Smooth muscle cell of bladder (primary cell): ENCODE measurements at places on chromosomes 3 and 15. TPM values are rescaled to one million over a fixed set of nuclear protein-coding genes. Genes with fewer than 3 reads are reported as not detected.

Gene IGSF11
- 0.09 and 0.14 TPM in 2 replicates for total RNA-seq

Gene ZKSCAN7
- 7.8 and 9.4 TPM in 2 replicates for total RNA-seq

Gene TM4SF18
- total RNA-seq: under 0.01 and 0.92 TPM in 2 replicates

Gene CHRD
- 1.4 and 1.9 TPM in 2 replicates for total RNA-seq

Gene FAM43A
- total RNA-seq: 20.3 and 21.7 TPM in 2 replicates

Gene TMCO5A
- total RNA-seq: not detected in 2 replicates

Gene ST3GAL6
- 4.8 and 15.6 TPM in 2 replicates for total RNA-seq

Gene TRH
- 0.37 TPM in 1 of 2 replicates, not detected in the other for total RNA-seq

Gene SLC22A13
- total RNA-seq: 0.14 and 0.28 TPM in 2 replicates
